ENCODE measurements at places on chromosomes 3 and 15.
A peak's percentile ranks its signal among the peaks of the same experiment; 100 is the strongest.

GRCh38 chr3:39917065-39917773 is 107.8 kb downstream of the MYRIP start:
- DNase-seq = no peak

- DNase-seq = no peak
Observed at GRCh38 chr3:14283092-14283812, 104.6 kb downstream of the LSM3 start.

DNA sequence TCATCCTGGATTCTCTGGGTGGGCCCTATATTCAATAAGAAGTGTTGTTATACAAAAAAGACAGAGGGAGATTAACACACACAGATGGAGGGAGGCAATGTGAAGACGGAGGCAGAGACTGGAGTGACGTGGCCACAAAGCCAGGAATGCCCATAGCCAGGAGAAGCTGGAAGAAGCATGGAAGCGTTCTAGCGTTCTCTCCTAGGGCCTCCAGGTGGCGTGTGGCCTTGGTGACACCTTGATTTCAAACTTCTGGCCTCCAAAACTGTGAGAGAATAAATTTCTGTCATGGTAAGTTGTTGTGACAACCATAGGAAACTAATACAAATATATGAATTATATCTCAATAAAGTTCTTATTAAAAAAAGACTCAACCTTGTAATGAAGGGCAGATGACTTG is 21.3 kb downstream of the THBS1 start:
- DNase-seq = no peak

DNA sequence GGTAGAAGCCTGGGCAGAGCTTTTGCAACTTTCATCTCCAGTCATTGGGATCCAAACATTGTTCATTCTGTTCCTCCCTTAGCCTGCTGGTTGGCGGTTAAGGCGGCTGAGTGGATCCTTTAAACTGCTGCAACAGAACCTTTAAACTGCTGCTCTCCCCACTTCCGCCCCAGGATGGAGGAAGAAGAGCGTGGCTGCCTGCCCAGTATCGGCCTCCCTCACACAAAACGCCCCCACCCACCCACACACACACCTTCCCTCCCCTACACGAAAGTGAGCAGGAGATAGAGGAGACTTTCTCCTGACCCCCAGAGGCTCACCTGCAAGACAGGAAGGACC is 460 bp upstream of the ZMAT3 start:
- DNase-seq = peak; percentile 47

- no peak for DNase-seq
Observed at GRCh38 chr15:99197856-99198255, 51.5 kb downstream of the TTC23 start.

DNA sequence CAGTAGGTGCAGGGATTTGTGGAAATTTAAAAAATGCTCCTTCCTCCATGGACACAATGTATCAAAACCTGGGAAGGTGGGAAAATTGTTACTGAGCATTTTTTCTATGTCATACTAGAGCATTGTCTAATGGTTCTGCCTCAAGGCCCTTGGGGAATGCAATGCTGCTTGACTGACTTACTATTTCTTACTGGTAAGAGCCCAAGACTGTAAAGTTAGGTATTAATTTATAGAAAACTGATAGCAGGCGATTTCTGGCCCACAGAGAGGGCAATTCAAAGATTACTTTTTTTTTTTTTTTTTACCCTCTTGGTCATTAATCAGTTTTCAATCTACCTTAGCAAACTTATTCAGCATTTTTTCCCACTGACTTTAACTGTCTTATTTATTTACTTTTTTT is 38.5 kb upstream of the MRPL3 start:
- no peak for DNase-seq

- DNase-seq = no peak
Observed at GRCh38 chr3:40615110-40615915, 90.6 kb downstream of the ZNF621 start.

DNA sequence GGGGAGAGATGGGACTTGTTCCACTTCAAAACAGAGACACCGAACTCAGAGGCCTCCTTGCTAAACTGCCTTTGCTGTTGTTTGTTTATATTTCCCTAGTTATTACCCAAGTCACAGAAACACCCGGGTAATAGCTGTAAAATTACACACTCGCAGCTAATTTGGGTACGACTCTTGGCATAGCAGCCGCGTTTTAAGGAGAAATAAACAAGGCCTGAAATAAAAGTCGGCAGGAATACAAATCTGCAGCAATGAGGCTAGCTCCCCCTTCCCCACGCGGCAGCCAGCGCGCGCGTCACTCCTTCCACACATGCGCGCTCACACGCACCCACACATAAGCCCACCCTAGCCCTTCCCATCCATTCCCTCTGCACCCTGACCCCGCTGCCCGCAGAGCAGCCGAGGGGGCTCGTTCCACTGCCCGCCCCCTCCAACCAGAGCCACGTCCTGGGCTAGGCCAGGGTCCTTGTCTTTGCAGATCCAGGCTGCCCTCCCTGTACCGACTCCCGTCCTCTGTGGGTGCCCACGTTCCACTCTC is 67.3 kb downstream of the LINGO1 start:
- no peak for DNase-seq

DNA sequence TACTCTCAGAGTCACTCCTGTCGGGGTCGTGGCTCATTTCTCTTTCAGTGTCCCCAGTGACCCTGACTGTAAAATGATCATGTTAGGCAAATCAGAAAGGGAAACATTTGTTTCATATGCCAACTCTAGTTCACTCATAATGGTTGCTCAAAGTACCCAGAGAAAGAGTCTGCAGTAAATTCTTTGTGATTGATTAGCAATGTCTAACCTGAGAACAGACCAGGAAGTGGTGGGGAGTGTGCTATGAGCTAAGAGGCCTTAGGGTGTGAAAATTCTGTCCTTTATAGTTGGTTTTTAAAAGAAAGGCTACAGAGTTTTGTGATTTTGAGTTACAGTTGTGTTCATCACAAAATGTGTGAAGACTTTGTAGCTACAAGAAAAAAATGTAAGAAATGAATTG is 108.9 kb downstream of the EDEM1 start:
- no peak for DNase-seq

DNA sequence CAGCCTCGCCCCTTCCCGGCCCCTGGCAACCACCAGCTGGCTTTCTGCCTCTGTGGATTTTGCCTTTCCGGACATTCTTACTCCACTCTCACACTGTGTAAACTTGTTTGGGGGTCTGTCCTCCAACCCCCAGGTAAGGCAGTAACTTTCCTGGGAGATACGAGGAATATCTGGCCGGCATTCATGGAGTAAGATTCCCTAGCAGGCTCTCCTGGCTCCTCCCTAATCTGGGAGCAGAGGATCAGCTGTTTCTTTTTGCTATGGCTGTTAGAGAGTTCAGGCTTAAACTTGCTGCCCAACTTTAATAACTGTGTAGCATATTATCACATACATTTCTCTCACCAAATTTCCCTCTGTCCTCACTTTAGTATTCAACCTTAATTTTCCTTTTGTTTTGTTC is 64.3 kb downstream of the IGF2BP2 start:
- DNase-seq = no peak

DNA sequence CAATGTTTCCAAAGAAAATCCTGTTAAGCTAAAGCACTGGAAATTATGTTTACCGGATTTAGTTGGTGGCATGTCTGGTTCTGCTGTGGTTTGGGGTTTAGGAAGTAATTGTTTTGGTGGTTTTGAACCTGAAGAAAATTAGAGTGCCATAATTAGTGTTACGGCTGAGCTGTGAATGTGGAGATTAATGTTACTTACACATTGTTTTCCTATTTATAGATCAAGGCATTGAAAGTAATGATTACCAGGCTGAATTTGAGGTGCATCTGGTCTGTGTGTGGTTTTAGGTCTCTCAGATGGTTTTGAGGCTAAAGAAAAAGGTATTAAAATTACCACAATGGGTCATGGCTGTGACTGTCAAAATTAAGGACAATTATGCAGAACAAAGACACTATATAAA is 128.9 kb downstream of the TFG start:
- no peak for DNase-seq

DNA sequence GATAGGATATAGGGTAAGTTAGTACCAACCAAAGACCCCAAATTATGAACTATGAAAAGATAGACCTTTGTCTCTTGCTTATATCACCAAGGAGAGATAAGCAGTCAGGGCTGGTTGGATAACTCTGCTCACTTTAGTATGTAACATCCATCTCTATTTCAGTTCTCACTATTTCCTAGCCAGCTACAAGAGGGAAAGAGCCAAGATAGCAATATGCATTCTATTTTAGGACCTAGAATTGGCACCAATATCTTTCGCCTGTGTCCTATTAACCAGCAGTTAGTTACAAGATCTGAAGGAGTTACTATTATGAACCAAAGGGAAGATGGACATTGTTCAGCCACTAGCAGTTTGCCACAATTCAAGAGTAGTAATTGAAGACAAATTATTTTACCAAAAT is 457.5 kb downstream of the NSUN3 start:
- no peak for DNase-seq

DNA sequence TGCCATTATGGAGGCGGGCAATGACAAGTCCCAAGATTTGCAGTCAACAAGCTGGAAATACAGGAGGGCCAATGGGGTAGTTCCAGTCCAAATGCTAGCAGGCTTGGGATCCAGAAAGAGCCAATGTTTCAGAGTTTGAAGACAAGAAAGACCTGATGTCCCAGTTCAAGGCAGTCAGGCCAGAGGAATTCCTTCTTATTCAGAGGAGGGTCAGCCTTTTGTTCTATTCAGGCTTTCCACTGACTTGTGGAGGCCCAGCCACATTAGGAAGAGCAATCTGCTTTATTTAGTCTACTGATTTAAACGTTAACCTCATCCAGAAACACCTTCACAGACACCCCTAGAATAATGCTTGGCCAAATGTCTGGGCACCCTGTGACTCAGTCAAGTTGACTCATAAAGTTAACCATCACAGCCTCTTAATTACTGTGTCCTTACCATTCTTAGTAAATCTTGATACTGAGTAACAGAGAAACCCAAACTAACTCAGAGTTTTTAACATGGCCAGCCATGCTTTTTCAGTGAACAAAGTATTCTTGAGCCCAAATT is 50.9 kb upstream of the NPHP3 start:
- DNase-seq = no peak

Data from H54 (cell line).